Karpas-422 (cell line): ENCODE measurements at places on chromosomes 12 and 14.

- H3K36me3 ChIP-seq = no peaks in the 10 kb centered on the region
- no peak overlapping the region for H3K27ac ChIP-seq
- peaks cover 35% of the 10 kb centered on the region for H3K4me1 ChIP-seq
- DNase-seq = no peak
Observed at GRCh38 chr12:108649669-108650068, 16.0 kb upstream of the SELPLG start.

DNA sequence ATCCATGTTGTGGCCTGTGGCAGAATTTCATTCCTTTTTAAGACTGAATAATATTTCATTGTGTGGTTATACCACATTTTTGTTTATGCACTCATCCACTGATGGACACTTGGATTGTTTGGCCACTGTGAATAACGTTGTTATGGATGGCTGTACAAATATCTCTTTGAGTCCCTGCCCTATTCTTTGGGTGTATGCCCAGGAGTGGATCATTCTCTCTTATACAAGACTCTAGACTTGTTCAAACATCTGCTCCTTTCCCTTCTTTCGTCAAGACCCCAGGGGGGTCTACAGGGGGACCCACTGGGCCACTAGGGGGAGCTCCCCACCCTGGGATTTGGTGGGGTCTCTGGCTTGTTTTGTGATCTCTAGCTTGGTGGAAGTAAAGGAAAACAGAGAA is 77.4 kb downstream of the FBXL14 start:
- no peaks in the 10 kb centered on the region for H3K4me1 ChIP-seq
- H3K27me3 ChIP-seq = no peaks in the 10 kb centered on the region
- H3K27ac ChIP-seq = no peak overlapping the region
- H3K4me3 ChIP-seq = no peak overlapping the region
- DNase-seq = peak; percentile 62

- H3K27me3 ChIP-seq = no peaks in the 10 kb centered on the region
- DNase-seq = peak; percentile 77
- H3K36me3 ChIP-seq = no peaks in the 10 kb centered on the region
- H3K4me3 ChIP-seq = no peak overlapping the region
- no peaks in the 10 kb centered on the region for H3K4me1 ChIP-seq
- H3K27ac ChIP-seq = no peak overlapping the region
Observed at GRCh38 chr12:131452444-131452860, 258.4 kb upstream of the SFSWAP start.

- H3K4me1 ChIP-seq = no peaks in the 10 kb centered on the region
- H3K4me3 ChIP-seq = no peak overlapping the region
- no peak overlapping the region for H3K27ac ChIP-seq
Observed at GRCh38 chr14:82879949-82880535, 1346.4 kb upstream of the SEL1L start.

GRCh38 chr12:111094157-111095010 is 174.0 kb upstream of the MYL2 start:
- DNase-seq = no peak
- H3K27me3 ChIP-seq = no peaks in the 10 kb centered on the region
- H3K4me1 ChIP-seq = no peaks in the 10 kb centered on the region
- no peak overlapping the region for H3K27ac ChIP-seq

- H3K27ac ChIP-seq = no peak overlapping the region
- no peaks in the 10 kb centered on the region for H3K36me3 ChIP-seq
- DNase-seq = no peak
- no peaks in the 10 kb centered on the region for H3K4me1 ChIP-seq
Observed at GRCh38 chr12:27552886-27553560, 29.0 kb downstream of the PPFIBP1 start.

GRCh38 chr14:65057695-65058094 is 44.6 kb downstream of the MAX start:
- H3K36me3 ChIP-seq = peaks cover 14% of the 10 kb centered on the region; the same call in 1 of the 2 replicates
- H3K4me3 ChIP-seq = no peak overlapping the region
- no peak for DNase-seq
- H3K4me1 ChIP-seq = no peaks in the 10 kb centered on the region
- H3K27ac ChIP-seq = no peak overlapping the region

DNA sequence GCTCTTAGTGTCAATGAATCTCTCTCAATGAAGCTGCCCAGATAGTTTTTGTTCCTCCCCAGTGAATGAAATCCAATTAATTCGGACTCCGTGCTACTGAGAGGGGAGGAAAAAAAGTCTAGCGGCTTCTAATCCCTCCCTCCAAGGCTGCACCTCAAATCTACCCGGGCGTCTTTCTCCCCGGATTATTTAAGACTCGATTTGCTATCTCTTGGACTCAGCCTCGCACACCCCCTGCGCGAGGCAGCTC is 134 bp downstream of the DUSP6 start:
- H3K4me1 ChIP-seq = peaks cover 59% of the 10 kb centered on the region
- H3K36me3 ChIP-seq = peaks cover 9% of the 10 kb centered on the region; the same call in 1 of the 2 replicates
- H3K27ac ChIP-seq = peak overlapping the region; percentile 94
- H3K4me3 ChIP-seq = peak overlapping the region; percentile 89

- H3K27me3 ChIP-seq = no peaks in the 10 kb centered on the region
- H3K27ac ChIP-seq = peak overlapping the region; percentile 97
- DNase-seq = peak; percentile 74
- H3K4me1 ChIP-seq = peaks cover 80% of the 10 kb centered on the region
- H3K4me3 ChIP-seq = peak overlapping the region; percentile 55
- H3K36me3 ChIP-seq = no peaks in the 10 kb centered on the region
Observed at GRCh38 chr14:61501714-61502458, 180.5 kb downstream of the PRKCH start.

DNA sequence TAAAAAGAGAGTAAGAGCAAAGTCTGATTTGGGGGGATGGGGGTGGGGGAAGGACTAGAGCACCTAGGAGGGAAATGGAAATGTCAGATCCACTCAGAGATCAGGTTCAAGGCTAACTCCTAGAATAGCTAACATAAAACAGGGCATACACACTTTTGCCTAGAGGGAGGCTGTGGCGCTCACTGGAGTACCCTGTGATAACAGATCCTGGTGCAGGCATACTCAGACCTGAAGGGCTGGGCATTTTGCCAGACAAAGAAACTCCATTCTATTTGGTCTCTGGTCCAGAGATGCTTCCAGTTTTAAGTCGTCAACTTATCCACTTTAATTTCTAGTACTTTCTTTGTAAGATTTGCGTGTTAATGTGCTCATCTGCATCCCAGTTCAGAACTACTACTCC is 5.8 kb downstream of the CTDSP2 start:
- H3K27ac ChIP-seq = no peak overlapping the region
- H3K4me1 ChIP-seq = peaks cover 46% of the 10 kb centered on the region
- no peak overlapping the region for H3K4me3 ChIP-seq
- H3K36me3 ChIP-seq = no peaks in the 10 kb centered on the region

DNA sequence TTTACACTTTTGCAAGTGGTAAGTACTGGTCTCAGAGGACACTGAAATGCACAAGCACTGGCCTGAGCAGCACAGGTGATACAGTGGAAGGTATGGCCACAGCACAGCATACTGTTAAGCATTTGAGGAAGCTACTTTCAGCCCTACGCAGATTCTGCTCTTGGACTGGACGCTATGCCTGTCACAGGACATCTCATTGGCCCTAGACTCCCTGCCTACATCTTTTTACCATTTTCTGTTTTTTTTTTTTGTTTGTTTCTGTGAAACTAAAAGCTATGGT is 144.2 kb upstream of the ABCD2 start:
- no peaks in the 10 kb centered on the region for H3K27me3 ChIP-seq
- H3K36me3 ChIP-seq = no peaks in the 10 kb centered on the region
- DNase-seq = no peak
- H3K4me1 ChIP-seq = no peaks in the 10 kb centered on the region
- no peak overlapping the region for H3K27ac ChIP-seq
- H3K4me3 ChIP-seq = no peak overlapping the region

- H3K4me3 ChIP-seq = no peak within 1 kb of the TSS
- DNase-seq = no peak
- no peaks in the 10 kb centered on the region for H3K36me3 ChIP-seq
- no peaks in the 10 kb centered on the region for H3K27me3 ChIP-seq
- H3K4me1 ChIP-seq = peaks cover 10% of the 10 kb centered on the region
Observed at GRCh38 chr12:66678338-66679275, at the start of gene GRIP1. Gene GRIP1, minus strand, starts transcription at chr12:66679076. Its CDS starts 172 bp downstream, at chr12:66678904.

DNA sequence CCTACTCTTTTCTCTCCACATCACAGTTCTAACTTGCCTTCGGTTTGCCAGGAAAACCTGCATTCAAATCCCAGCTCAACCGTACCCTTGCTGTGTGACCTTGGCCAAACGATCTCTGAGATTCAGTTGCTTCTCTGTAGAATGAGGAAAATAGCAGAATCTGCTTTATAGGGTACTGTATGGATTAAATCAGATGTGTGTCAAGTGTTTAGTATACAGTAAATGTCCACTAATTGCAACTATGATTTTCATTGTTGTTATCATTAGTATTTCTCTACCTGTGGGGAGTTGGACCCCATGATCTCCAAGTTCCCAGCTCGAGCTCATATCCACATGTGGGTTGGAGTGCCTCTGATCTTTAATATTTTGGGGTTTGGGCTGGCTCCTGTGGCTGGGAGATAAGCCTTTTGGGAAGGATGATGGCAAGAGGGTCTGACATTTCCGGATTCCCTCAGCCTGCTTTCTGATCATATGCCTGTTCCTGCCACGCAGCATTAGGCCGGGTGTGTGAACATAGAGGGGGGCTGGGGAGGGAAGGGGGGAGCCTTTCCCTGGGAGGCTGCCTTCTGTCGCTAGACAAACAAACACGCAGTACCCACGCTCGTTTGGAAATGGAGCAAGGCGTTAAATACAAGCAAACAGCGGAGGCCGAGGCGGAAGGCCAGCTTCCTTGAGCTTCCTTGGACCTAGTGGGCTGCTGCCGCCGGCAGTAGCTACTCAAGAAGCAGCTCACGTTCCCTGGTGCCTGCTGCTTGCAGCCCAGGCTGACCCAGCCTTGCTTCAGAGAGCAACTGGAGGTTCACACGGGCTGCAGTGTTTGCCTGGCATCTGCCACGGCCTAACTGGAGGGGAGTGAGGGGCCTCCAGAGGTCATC is 213.5 kb upstream of the LHX5 start:
- 0 out of 2 replicates have a peak, but pooled peaks cover 2% of the 10 kb centered on the region for H3K27me3 ChIP-seq
- no peaks in the 10 kb centered on the region for H3K36me3 ChIP-seq
- DNase-seq = no peak

GRCh38 chr12:110742718-110743570 is at the start of gene PPP1CC:
Gene PPP1CC, minus strand, starts transcription at chr12:110742891. Its CDS starts 184 bp downstream, at chr12:110742707.
- peak within 1 kb of the TSS; percentile 84 for H3K4me3 ChIP-seq
- H3K36me3 ChIP-seq = peaks cover 13% of the 10 kb centered on the region; the same call in 1 of the 2 replicates
- no peaks in the 10 kb centered on the region for H3K27me3 ChIP-seq

DNA sequence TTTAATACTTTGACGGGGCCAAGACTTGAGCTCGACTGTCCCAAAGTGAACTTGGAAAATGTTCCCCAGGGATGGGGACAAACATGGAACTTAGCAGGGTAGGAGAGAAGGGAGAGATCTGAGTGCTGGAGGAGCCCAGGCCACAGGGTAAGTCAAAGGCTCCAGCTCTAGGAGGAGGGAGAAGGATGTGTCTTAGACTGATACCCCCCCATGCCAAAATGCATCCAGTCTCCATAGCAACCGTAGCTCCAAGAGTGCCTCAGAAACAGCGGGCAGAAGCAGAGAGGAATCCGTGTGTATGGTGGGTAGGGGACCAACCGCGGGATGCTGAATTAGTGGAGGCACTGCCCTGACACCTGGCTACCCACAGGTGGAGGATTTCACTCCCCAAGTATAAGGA is 845 bp upstream of the AGAP2 start:
- no peaks in the 10 kb centered on the region for H3K27me3 ChIP-seq
- no peak overlapping the region for H3K4me3 ChIP-seq
- no peak overlapping the region for H3K27ac ChIP-seq
- H3K36me3 ChIP-seq = no peaks in the 10 kb centered on the region

DNA sequence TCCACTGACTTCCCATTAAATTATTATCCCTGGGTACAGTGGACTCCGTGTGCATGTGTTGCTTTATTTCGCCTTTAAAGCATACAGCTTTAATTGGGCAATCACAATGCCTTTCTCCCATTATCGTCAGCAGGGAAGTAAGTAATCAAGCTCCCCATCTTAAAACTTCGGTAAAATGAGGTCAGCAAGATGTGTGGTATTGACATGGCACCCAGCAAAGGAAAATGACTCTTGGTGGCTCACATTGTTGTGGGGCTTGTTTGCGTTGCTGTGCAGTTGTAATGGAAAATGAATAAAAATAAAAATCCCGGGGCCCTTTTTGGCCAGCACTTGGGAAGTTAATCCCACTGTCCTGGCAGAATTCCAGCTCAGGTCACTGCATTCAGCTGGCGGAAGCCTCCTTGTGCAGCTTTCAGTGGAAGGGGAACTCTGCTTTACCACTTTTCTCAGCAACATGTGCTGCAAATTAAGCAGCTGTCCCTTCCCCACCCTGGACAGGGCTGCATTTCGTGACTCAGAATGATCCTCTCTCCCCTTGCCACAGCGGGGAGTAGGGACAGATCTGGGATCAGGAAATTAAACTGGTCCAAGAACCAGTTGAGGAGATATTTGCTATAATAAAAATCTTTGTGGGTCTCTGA is 13.9 kb upstream of the ATP2A2 start:
- no peaks in the 10 kb centered on the region for H3K27me3 ChIP-seq
- H3K4me1 ChIP-seq = no peaks in the 10 kb centered on the region
- no peak overlapping the region for H3K27ac ChIP-seq
- no peaks in the 10 kb centered on the region for H3K36me3 ChIP-seq
- no peak for DNase-seq
- no peak overlapping the region for H3K4me3 ChIP-seq

GRCh38 chr12:71438670-71439361 is 782 bp upstream of the LGR5 start:
- H3K4me1 ChIP-seq = no peaks in the 10 kb centered on the region
- no peak for DNase-seq
- H3K4me3 ChIP-seq = no peak overlapping the region
- H3K27ac ChIP-seq = no peak overlapping the region
- no peaks in the 10 kb centered on the region for H3K27me3 ChIP-seq

DNA sequence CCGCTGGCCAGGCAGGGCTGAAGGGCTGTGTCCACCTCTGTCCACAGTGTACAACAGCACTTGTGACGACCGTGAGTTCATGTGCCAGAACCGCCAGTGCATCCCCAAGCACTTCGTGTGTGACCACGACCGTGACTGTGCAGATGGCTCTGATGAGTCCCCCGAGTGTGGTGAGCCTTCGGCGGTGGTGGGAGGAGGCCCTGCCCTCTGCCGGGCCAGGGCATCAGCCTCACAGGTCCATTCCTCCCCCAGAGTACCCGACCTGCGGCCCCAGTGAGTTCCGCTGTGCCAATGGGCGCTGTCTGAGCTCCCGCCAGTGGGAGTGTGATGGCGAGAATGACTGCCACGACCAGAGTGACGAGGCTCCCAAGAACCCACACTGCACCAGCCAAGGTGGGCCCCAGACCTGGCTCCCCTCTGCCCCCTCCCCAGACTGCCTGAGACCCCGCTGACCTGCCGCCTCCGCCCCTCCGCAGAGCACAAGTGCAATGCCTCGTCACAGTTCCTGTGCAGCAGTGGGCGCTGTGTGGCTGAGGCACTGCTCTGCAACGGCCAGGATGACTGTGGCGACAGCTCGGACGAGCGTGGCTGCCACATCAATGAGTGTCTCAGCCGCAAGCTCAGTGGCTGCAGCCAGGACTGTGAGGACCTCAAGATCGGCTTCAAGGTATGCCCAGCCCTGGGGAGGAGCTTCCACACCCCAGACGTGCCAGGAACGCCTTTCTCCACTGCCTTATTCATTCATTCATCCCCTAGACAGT is 20.8 kb upstream of the NXPH4 start:
- no peaks in the 10 kb centered on the region for H3K4me1 ChIP-seq
- no peaks in the 10 kb centered on the region for H3K27me3 ChIP-seq
- no peaks in the 10 kb centered on the region for H3K36me3 ChIP-seq
- no peak overlapping the region for H3K27ac ChIP-seq

GRCh38 chr12:107026806-107027635 is 40.1 kb upstream of the MTERF2 start:
- no peaks in the 10 kb centered on the region for H3K4me1 ChIP-seq
- H3K27me3 ChIP-seq = no peaks in the 10 kb centered on the region
- no peak overlapping the region for H3K27ac ChIP-seq
- no peak overlapping the region for H3K4me3 ChIP-seq
- no peaks in the 10 kb centered on the region for H3K36me3 ChIP-seq
- no peak for DNase-seq
